PC-3 (cell line): ENCODE measurements at places on chromosomes 5 and 9. TPM values are rescaled to one million over a fixed set of nuclear protein-coding genes. Genes with fewer than 3 reads are reported as not detected.

DNA sequence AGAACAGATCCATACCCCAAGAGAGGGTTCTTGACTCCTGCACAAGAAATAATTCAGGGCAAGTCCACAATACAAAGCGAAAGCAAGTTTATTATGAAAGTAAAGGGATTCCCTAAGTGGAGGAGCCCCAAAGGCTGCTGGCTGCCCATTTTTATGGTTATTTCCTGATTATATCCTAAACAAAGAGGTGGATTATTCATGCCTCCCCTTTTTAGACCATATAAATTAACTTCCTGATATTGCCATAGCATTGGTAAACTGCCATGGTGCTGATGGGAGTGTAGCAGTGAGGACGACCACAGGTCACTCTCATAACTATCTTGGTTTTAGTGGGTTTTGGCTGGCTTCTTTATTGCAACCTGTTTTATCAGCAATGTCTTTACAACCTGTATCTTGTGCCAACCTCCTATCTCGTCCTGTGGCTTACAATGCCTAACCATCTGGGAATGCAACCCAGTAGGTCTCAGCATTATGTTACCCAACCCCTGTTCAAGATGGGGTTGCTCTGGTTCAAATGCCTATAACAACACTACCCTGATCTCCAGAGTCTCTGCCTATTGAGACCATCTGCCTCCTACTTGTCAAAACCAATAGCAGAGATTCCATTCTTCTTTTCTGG is 154.4 kb upstream of the GRAMD2B start:
- DNase-seq = peak; percentile 4

DNA sequence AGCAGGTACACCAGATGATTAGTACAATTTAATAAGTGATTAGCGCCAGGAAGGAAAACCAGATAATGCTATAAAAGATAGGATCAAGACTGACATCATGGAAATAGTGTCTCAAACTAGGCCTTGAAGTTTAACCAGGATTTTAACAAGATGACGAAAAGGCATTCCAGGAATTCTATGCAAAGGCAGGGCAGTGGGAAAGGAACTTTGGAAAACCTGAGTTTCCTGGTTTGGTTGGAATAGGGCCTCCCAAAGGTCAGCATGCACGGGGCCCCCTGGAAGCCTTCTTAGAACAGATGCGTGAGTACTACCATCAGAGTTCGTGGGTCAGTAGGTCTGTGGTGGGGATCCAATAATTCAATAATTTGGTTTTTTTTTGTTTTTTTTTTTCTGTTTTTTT is 935.2 kb upstream of the DMAC1 start:
- DNase-seq = no peak

GRCh38 chr5:76720988-76721569 is 5.2 kb downstream of the F2R start:
- no peak for DNase-seq

DNA sequence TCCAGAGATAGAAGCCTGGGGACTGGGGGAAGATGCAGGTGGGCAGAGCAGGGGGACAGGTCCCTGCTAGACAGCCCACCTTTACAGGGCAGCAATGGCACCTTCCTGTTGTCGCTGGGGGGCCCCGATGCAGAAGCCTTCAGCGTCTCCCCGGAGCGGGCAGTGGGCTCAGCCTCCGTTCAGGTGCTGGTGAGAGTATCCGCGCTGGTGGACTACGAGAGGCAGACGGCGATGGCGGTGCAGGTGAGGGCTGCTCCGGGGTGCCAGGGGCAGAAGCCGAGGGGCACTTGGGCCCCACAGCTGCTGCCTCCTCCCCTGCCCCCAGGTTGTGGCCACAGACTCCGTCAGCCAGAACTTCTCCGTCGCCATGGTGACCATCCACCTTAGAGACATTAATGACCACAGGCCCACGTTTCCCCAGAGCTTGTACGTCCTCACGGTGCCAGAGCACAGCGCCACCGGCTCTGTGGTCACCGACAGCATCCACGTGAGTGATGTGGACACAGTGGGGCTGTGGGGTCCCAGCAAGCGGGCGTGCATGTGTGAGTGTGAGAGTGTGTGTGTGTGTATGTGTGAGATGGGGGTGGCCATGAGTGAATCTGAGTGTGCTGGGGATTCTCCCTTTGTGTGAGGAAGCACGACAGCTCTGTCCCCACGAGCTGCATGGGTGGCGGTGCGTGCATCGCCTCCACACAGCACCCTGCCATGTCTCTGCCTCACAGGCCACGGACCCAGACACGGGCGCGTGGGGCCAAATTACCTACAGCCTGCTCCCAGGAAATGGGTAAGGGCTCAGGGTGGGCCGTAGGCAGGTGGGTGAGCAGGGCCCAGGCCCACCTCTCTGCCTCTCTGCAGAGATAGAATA is 28.4 kb downstream of the CDHR2 start:
- DNase-seq = no peak

DNA sequence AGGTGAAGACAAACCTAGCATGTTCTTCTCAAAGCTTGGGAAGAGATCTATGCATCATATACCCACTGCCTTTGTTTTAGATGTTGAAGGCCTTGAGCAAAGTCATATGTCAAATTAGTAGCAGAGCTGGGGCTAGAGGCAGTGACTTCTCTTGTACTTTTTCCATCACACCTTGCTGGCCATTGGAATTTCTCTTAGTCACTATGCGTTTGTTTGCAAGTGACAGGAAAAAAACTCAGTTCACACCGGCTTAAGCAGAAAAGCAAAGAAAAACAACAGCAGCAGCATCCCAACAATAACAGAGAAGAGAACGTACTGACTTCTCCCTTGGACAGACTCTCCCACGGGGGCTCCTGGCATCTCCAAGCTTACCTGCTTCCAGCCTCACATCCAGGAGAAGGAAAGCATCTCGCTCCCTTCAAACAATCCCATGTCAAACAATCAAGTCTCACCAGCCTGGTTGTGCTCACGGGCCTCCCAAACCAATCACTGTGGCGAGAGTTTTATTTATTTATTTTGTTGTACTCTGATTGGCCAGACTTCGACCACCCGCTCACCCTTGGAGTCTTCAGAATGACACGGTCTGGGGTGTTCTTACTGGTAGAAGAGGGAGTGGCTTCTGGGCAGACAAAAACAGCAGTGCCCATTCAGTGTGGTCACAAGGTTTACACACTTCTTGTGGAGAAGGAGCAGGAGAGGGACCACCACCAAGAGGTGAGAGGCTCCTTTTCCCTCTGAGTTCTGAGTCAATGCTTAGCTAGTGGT is 83.8 kb upstream of the STC2 start:
- DNase-seq = no peak

DNA sequence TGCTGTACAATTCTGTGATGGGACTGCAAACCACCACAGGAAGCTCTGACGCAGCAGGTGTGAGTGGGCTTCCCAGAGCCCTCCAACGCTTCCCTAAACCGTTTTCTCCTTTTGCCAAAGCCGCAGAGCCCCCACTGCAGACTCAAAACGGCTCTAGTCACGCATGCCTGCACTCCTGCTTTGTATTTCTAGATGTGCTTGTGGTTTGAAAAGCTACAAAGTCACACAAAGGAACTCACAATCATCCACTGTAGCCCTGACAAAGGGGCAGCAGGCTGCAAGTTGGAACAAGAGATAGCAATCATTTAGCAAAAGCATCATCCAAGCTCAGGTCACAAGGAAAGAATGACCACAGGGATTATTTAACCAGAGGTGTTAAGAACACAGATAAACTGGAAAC is 79.3 kb downstream of the PTPN3 start:
- DNase-seq = no peak

- peak; percentile 53 for DNase-seq
Measured at GRCh38 chr5:23994581-23995370, 487.4 kb downstream of the PRDM9 start.

DNA sequence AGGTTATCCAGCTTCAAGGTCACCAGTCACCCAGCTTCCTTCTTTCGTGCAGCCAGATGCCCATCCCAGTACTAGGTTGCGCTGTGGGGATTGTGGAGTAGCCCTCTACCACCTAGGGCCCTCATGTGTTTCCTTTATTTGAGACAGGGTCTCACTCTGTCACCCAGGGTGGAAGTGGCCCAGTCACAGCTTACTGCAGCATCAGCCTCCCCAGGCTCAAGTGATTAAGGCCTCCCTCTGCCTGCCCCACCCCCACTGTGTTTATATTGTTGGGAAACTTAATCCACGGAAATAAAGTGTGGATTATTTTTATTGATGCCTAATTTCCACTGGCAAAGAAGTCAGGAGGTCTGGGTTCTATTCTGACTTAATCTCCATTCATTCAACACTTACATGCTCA is 4.3 kb downstream of the IL17B start:
- DNase-seq = no peak

GRCh38 chr5:132263548-132264261 is 6.2 kb downstream of the PDLIM4 start:
- DNase-seq = peak; percentile 72

GRCh38 chr9:114953959-114954358 is 23.6 kb upstream of the TNFSF8 start:
- DNase-seq = peak; percentile 83

DNA sequence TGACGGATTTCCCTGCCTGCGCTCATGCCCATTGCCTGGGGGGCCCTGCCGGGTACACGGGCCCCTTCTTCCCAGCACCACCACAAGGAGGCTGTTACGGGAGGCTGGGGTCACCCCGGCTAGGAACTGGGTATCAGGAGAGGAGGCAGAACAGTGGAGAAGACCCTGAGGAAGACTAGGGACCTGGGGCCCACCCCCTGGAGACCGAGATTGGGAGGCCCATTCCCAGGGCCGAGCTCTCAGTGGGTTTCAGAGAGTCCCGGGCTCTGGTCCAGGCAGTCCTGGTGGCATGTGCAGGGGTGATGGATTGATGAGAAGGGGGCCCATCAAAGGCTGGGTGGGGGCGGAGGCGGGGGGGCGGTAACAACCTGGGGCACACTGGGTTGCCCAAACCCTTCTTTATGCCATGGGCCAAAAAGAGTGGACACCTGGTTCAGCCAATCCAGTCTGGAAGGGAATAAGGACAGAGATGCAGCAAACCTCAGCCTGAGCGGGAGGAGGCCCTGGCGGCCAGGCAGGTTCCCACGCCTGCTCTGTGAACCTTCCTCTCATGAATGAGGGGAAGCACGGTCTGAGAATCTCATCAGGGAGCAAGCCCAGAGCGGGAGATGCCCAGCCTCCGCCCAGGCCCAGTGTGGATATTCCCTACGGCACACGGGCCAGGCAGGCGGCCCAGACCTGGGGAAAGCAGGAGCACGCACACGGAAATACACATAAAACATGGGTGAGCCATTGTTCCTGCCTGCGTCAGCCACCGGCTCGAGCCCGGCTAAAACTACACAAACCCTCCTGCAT is 785 bp upstream of the P4HA2 start:
- DNase-seq = no peak

DNA sequence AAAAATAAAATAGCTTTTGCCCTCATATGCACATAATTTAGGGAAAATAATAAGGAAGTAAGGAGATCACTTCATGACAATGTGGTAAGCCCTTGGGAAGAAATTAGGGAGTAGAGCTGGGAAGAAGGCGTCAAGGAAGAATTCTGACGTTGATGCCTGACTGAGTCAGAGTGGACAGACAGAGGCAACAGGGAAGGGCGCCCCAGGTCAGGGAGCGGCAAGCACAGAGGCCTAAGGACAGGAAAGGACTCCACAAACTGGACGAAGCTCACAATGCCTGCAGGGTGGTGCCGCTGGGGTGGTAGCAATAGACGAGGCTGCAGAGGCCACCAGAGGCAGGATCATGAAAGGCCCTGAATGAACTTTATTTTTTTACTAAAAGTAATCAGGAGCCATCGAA is 7.6 kb downstream of the DRD1 start:
- DNase-seq = no peak

BARHL1 gene
- not detected in 2 replicates for total RNA-seq

TNFSF8 gene
- not detected in 2 replicates for total RNA-seq

SH2D3C gene
- total RNA-seq = 0.26 and 1.0 TPM in 2 replicates
